ENCODE measurements at places on chromosomes 1 and 21. TPM values are rescaled to one million over a fixed set of nuclear protein-coding genes. Genes with fewer than 3 reads are reported as not detected.

- no peak for DNase-seq
These were observed 3.4 kb upstream of the CDCA8 start for GRCh38 chr1:37688926-37689325.

GRCh38 chr1:166907763-166908162 lies 31.7 kb upstream of the TADA1 start:
- DNase-seq = no peak

DNA sequence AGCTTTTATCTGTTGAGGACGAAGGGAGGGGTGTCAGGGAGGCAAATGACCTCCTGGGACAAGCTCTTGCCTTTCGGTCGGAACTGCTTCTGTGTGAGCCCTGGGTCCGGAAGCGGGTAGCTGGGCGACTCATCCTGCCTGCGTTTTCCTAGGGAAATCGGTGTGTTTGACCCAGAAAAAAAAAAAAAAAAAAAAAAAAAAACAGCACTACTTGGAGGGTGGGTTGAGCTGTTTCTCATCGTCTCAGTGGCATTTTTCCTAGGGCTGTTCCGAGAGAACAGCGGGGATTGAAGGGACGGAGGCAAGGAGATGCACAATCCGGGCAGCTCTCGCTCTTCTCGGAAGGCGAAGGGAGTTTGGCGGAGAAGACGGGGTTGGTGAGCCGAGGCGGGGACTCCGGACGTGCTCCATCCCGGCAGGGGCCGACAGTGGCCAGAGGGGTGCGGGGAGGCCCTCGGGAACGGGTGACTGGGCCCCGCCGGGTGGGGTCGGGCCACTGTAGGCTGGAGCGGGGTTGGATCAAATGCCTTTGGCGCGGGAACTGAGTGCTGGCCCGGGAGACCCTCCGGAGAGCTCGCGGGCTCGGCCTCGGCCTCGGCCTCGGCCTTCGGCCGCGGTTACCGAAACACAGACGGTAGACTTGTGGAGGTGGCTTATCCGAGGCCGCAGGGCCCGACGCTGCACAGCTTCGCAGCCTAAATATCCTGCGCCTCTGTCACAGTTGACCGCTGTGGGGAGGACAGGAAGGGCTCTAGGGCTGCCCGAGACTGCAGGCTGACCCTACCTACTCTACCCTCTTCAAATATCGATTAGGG lies 2.4 kb upstream of the BARHL2 start:
- no peak for DNase-seq

DNA sequence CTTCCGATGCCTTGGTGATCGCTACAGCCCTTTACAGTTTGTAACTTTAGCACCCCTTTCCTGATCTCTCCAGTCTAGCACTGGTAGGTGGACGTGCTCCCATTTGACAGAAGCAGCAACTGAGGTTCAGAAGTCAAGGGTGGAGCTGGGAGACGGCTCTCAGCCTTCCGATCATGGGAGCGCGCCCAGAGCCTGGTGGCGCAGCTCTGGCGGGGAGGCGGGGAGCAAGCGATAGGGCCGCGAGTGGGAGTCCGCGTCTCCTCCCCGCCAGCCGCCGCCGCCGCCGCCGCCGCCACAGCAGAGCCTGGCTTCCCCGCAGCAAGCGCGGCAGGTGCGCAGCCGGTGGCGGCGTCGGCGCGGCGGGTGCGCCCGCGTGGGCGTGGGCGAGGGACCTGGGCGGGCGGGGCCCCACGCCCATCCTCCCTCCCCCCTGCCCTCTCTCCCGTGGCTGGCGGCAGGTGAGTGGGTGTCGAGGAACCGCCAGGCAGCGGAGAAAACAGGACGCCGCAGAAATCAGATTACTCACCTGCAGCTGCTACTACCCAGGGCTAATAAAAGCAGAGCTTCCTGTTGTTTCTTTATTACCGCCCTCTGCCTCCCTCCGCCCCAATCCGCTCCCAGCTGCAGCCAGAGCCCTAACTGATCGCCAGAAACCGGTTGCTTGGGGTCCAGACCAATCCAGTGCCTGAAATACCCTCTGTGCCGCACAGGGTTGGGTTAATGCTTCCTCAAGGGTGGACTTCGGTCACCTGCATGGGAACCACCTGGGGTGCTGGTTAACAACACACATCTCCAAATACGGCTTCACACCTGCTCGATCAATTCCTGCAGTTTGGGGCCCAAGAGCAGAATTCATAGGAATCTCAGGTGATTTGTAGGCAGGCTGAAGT lies 60.2 kb upstream of the ID3 start:
- DNase-seq = peak; percentile 89

RPTN gene
- not detected for total RNA-seq

All from kidney (tissue), 22 donors.